Osteocyte (in vitro differentiated cells): ENCODE measurements at places on chromosomes 7 and 10. TPM values are rescaled to one million over a fixed set of nuclear protein-coding genes. Genes with fewer than 3 reads are reported as not detected.

- DNase-seq: no peak
Observed at GRCh38 chr7:158067931-158068482, 519.6 kb downstream of the PTPRN2 start.

GRCh38 chr7:15555381-15555859 is 6.4 kb downstream of the AGMO start:
- no peak for DNase-seq

- DNase-seq: no peak
Observed at GRCh38 chr10:123479640-123480039, 186.5 kb upstream of the GPR26 start.

DNA sequence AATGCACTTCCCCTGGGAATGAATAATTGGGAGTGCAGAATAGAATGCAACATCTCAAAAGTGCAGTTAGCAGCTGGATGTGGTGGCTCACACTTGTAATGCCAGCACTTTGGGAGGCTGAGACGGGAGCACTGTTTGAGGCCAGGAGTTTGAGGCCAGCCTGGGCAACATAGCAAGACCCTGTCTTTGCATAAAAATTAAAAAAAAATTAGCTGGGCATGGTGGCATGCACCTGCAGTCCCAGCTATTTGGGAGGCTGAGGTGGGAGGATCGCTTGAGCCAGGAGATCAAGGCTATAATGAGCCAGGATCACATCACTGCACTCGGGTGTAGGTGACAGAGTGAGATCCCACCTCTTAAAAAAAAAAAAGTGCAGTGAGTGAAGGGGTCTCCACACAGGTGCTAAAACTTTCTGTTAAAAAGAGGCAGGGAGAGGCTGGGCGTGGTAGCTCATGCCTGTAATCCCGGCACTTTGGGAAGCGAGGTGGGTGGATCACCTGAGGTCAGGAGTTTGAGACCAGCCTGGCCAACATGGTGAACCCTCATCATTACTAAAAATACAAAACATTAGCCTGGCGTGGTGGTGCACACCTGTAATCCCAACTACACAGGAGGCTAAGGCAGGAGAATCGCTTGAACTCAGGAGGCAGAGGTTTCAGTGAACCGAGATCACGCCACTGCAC is 13.5 kb upstream of the ZMIZ1 start:
- DNase-seq: no peak

DNA sequence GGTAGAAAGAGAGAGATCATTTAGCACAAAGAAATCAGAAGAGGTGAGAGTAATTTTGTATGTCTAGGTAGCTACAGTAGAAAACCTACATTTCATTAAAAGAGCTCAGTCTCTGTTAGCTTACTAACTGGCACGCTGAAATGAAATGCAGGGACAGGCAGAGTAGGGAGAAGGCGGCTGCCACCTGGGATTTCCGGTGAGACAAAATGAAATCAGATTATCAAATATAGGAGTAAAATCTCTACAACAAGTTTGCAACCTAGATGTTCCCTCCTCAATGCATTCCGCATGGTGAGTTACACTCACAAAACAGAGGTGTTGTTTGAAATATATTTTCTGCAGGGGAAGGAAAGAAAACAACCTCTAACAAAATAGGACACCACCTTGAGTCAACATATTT is 55.9 kb downstream of the VOPP1 start:
- no peak for DNase-seq

DNA sequence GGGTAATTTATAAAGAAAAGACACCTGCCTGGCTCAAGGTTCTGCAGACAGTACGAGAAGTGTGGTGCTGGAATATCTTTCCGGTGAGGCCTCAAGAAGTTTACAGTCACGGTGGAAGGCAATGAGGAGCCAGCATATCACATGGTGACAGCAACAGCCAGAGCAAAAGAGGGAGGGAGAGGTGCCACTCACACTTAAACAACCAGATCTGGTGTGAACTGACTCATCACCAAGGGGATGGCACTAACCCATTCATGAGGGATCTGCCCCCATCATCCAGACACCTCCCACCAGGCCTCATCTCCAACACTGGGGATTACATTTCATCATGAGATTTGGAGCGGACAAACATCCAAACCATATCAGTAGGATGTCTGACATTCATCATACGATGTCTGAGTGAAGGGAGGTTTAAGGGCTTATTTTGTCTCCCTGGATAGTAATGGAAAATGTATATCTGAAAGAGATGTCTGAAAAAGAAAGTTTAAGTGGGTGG is 23.5 kb upstream of the KBTBD2 start:
- DNase-seq: no peak

C10orf67 gene
- not detected in 2 replicates for total RNA-seq

IL2RA gene
- total RNA-seq: not detected in 2 replicates

DNA sequence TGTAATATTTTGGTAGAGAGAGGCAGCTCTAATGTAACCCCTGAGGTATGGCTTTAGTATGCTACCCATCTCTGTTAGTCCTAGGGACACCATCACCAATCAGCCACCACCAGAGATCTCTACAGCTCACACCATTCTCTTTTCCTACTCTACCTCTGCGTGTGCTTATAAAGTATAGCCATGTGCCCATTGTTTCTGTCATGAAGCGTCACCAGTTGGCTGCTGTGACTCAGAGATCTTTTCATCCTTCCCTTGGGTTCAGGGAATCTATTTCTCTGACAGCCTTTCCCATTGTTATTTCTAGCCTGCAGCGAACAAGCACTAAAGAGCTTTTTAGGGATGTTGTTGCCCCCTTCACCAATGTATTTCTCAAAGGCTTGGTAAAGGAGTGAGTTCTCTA is 103.3 kb downstream of the TPST1 start:
- no peak for DNase-seq

PTPRZ1 gene
- total RNA-seq: 0.38 TPM in 1 of 2 replicates, not detected in the other

EGR2 gene
- 5.4 and 11.7 TPM in 2 replicates for total RNA-seq

DNA sequence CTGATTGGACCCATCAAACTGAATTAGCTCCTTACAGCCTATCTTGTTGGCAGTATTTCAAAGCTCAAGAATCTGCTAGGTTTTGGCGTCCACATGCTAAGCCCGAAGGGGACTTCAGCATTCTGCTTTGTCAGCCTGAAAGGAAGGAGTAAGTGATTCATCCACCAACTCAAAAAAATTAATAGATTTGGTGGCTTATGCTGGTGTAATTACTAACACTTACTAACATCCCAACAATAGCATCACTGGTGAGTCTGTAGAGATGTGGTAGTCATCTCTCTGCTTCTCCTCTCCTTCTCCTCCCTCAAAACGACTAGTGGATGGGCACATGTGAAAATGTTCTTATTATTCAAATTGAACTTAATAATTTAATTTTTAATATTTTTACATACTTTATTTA is 53.8 kb upstream of the EGR2 start:
- no peak for DNase-seq

- no peak for DNase-seq
Observed at GRCh38 chr10:13977861-13978532, 352.7 kb downstream of the FRMD4A start.
